SK-MEL-5 (cell line): ENCODE measurements at places on chromosomes 2 and 18.

GRCh38 chr18:2222270-2223185 lies 348.8 kb downstream of the METTL4 start:
- DNase-seq: no peak

GRCh38 chr18:54961016-54961423 lies 1.8 kb upstream of the CCDC68 start:
- no peak for DNase-seq

GRCh38 chr2:138503087-138503442 lies 1.5 kb downstream of the SPOPL start:
- no peak for DNase-seq

DNA sequence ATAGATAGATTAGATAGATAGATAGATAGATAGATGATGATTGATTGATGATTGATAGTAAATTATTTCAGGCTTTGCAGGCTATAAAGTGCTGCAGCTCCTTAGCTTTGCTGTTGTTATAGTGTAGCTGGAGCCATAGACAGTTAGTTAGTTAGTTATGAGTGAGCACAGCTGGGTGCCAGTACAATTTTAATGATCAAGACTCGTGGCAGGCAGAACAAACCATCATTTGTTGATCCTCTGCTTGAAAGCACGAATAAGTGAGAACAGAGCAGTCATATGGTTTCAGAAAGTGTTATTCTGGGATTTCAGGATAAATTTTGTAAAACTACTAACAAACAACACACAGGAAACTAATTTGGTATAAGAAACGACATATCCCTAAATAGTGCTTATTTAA lies 53.9 kb downstream of the THOC1 start:
- DNase-seq: peak; percentile 87

GRCh38 chr2:181124497-181124896 lies 144.1 kb downstream of the UBE2E3 start:
- DNase-seq: no peak

DNA sequence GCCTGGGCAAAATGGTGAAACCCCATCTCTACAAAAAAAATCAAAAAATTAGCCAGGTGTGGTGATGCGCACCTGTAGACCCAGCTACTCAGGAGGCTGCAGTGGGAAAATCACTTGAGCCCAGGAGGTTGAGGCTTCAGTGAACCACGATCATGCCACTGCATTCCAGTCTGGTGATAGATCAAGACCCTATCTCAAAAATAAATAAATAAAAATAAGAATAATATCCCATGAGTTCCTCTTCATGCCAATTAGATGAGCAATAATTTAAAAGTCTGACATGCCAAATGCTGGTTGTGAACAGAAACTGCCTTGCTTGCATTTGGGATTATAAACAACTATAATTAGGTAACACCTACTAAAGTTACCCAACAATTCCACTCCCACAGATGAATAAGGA lies 22.1 kb upstream of the ANKRD44 start:
- DNase-seq: no peak

GRCh38 chr18:49141491-49141890 lies 190.7 kb upstream of the SMAD7 start:
- no peak for DNase-seq

DNA sequence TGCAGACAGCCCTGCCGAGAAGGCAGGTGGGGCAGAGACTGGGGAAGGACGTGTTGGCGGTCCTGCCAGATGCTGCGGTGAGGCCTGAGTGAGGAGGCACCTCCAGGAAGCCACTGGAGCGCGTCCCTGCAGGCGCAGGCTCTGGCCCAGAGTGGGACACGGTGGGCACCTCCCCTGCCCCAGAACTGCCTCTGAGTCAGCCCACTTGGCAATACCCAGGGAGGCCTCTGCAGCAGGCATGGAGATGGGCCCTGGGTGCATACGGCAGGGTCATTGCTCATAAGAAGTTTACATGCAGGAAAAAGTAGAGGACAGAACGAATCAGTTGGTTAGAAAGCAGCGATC lies 195.9 kb downstream of the TFCP2L1 start:
- no peak for DNase-seq

- peak; percentile 15 for DNase-seq
Measured at GRCh38 chr2:33208400-33208799, 261.6 kb downstream of the LTBP1 start.

DNA sequence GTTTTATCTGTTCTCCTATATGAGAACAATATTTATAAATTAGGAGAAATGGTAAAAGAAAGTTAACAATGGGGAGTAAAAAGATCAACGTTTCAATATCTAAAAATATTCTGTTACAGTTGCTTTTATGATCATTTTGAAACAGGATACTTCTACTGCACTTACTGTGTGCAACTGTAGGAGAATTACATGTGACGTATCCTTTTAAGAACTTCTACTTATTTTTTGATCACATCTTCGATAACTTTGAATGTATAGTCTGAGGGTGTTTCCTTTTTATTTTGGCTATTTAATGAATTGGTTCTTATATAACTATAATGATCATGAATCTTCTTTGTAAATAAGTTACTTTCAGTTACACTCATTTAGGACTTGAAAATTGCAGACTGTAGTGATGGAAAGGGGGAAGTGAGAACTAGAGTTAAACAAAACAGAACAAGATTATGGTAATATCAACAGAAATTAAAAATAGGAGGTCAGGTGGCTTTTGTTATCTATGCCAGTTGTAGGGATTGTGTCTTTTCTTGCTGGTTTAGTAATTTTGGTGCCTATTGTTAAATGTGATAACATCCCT lies 109.9 kb downstream of the MSTN start:
- no peak for DNase-seq

DNA sequence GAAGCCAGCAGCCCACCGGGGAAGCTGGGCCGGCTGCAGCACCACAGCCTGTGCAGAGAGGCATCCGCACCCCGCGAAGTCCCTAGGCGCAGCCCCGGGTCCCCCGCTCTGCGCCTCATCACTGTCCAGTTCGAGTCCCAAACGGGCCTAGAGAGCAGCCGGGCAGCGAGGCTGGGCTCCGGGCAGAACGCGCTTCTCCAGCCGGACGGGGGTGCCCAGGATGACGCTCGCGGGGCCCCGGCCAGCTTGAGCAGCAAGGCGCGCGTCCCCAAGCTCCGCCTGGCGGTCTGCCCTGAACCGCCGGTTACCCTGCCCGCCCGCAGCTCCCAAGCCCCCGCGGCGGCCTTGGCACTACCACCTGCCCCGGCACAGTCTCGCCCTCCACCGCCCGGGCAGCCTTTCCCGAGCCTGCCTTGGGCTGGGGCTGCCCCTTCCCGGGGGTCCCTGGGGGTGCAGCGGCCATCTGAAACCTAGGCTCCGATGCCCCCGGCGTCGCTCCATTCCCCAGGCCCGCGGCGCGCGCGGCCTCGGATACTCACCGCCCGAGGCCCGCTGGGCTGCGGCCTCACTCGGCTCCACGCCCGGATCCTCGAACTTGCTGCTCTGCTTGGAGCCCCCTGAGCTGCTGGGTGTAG lies 591 bp downstream of the SLC16A14 start:
- no peak for DNase-seq

GRCh38 chr18:60755134-60755533 lies 382.6 kb upstream of the MC4R start:
- DNase-seq: no peak

GRCh38 chr2:120293096-120294007 lies 40.7 kb downstream of the RALB start:
- DNase-seq: no peak

GRCh38 chr2:169975221-169975620 lies 148.0 kb downstream of the UBR3 start:
- DNase-seq: no peak

DNA sequence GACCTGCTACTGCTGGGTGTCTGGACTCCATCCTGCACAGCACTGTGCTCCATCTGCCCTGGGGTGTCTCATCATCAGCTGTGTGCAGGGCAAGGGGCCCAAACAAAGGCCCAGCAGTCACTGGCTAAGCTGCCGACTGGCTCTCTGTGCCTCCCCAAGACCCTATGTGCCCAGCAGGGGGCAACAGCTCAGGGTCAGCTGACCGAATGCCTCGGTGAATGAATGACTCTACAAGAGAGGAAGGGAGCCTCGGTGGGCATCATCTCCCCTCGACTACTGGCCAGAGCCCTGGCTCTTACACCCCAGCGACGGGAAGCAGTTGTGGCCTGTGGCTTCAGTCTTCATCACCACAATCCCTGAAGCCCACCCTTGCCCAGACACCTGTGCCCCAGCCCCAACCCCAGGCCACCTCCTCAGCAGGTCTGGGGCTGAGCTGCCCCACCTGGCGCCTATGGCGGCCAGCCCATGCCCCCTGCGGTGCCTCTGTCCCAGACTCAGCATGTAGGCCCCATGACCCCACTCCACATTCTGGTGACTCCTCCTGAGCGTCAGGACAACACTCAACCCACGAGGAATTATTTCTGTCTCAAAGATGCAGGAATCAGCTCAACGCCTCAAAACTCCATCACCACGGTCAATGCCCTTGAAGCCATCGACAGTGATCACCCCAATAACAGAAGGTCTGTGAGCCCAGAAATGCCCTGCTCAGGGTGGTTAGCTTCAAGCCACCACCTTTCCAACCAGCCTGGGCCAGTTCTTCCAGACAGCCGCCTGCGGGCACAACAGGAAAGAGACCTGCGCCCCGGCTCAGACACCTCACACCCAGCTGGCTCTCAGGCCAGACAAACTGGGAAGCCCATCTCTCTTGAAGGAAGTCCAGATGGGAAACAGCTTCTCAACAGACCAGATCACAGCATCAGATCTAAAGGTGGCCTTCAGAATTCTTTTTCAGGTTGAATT lies 1.6 kb upstream of the GPR17 start:
- DNase-seq: no peak

DNA sequence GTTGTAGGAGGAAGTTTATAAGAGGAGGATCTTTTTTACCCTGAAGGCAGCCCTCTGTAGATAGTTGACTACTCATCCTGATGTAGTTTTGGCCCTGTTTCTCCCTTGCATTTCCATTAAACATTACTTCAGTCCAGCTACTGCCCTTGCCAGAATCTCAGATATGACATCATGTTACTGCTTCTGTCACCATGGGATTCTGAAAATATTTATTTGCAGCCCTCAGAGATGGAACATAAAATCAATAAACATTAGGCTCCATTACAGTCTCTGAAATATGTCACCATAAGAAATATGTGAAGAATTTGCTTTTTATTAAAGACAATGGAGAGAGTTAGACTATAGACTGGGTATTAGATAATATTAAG lies 68.7 kb upstream of the STK39 start:
- DNase-seq: no peak

- DNase-seq: no peak
Measured at GRCh38 chr2:176080540-176081375, 3.0 kb downstream of the EVX2 start.

DNA sequence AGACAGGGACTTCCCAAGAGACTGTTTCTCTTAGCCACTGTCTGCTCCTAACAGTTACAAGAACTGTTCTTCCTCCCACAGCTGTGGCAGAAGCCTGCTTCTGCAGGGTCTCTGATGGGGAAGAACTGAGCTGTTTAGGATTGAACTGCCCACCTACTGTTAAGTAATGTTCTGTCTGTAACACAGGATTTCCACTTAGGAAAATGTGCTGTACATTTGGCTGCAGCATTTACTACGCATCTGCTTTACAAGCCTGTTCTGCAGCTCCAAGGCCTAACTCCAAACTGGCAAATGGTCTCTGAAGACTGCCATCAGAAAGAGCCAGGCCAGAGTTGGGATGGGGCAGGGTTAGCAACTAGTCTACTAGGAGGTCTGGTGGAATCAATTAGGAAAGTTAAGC lies 87.8 kb upstream of the UPP2 start:
- no peak for DNase-seq

DNA sequence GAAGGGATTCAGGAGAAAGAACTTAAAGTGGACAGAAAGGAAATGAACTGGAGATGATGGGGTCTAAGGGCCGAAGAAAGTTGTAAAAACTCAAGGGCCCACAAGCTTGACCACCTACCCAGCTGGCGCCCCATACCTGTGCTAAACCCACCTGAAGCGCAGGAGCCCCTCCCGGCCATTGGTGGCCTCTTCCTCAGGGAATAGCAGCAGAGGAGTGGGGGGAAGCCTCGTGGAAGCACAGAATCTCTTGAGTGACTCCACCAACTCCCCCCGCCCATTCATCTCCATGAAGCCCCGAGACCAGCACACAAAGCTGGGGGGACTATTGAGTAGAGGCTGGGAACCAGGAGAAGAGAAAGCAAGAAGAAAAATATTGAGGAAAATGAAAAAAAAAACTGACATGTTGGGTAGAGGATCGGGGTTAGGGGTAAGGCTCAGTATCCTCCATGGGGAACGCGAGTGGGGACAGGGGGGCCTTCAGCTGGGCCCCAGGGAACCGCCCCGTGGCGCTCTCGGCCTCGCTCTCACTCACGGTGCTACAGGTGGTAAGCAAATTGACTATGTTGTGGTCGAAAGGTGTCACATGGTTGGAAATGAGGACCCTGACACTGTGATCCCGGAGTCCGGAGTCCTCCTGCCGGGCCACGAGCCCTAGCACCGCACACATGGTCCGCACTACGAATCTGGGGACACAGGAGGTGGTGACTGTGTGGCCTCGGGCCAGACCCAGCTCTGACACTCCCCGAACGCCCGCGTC lies 728 bp downstream of the AUP1 start:
- no peak for DNase-seq

- DNase-seq: peak; percentile 71
Measured at GRCh38 chr18:25737710-25738311, 352.6 kb downstream of the SS18 start.

- no peak for DNase-seq
Measured at GRCh38 chr2:240919161-240919781, 13.1 kb downstream of the CROCC2 start.

- no peak for DNase-seq
Measured at GRCh38 chr2:31232586-31232985, 1.4 kb upstream of the EHD3 start.

GRCh38 chr2:182372661-182373060 lies 54.2 kb downstream of the PDE1A start:
- DNase-seq: peak; percentile 34

GRCh38 chr2:107932488-107932887 lies 53.8 kb upstream of the SLC5A7 start:
- no peak for DNase-seq

DNA sequence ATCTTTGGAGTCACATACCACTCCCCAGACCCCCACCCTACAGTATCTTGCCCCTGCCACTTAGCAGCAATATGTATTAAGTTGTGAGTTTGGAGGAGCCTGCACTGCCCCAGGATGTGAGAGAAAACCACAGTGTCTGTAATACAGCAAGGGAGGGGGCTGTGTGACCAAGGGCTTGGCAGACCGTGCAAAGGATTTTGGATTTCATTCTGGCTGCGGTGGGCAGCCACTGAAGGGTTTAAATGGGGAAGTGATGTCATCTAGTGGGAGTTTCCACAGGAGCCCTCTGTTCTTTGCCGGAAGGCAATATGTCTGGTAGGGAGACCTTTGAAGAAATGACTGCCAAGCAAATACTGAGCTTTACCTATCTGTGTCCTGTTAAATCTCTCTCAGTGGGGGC lies 202.4 kb downstream of the FHOD3 start:
- DNase-seq: no peak

- DNase-seq: no peak
Measured at GRCh38 chr18:49569724-49570123, 7.9 kb downstream of the LIPG start.

GRCh38 chr2:236568068-236568921 lies 1.3 kb upstream of the ACKR3 start:
- DNase-seq: no peak

GRCh38 chr18:48835119-48835518 lies 115.6 kb downstream of the SMAD7 start:
- DNase-seq: no peak

GRCh38 chr2:17181051-17181752 lies 337.0 kb downstream of the RAD51AP2 start:
- no peak for DNase-seq

- DNase-seq: no peak
Measured at GRCh38 chr18:79136742-79137141, 67.5 kb downstream of the ATP9B start.

- DNase-seq: peak; percentile 20
Measured at GRCh38 chr2:162114271-162114670, 37.8 kb downstream of the GCG start.

GRCh38 chr18:13834496-13835015 lies 10.6 kb downstream of the MC5R start:
- no peak for DNase-seq
